Panc1 (cell line): ENCODE measurements at places on chromosomes 13 and 19. TPM values are rescaled to one million over a fixed set of nuclear protein-coding genes. Genes with fewer than 3 reads are reported as not detected.

Gene SPRED3
- total RNA-seq, result 3.8 TPM

Gene C19orf25
- 34.7 TPM for total RNA-seq

Gene ZNF441
- total RNA-seq, result 2.8 TPM

Gene PNMA8C
- total RNA-seq, result not detected

Gene SRRM5
- total RNA-seq, result 0.10 TPM

Gene MEF2B
- total RNA-seq, result 1.1 TPM

Gene ZNF677
- 32.8 TPM for total RNA-seq

Gene GIPC1
- total RNA-seq, result 160 TPM

Gene NAPSA
- total RNA-seq, result 2.5 TPM

Gene C19orf18
- 0.98 TPM for total RNA-seq

Gene SIGLEC5
- total RNA-seq, result not detected

Gene PGLYRP2
- not detected for total RNA-seq

Gene TJP3
- 2.7 TPM for total RNA-seq

- no peak for DNase-seq
Observed at GRCh38 chr13:40985381-40986100, 33.6 kb downstream of the ELF1 start.

GRCh38 chr13:40582531-40582930 lies 83.9 kb downstream of the FOXO1 start:
- DNase-seq, result no peak

- no peak for DNase-seq
Observed at GRCh38 chr13:46124531-46124966, 19.7 kb upstream of the CPB2 start.

GRCh38 chr19:11279505-11280236 lies 16.3 kb upstream of the TSPAN16 start:
- no peak for DNase-seq

DNA sequence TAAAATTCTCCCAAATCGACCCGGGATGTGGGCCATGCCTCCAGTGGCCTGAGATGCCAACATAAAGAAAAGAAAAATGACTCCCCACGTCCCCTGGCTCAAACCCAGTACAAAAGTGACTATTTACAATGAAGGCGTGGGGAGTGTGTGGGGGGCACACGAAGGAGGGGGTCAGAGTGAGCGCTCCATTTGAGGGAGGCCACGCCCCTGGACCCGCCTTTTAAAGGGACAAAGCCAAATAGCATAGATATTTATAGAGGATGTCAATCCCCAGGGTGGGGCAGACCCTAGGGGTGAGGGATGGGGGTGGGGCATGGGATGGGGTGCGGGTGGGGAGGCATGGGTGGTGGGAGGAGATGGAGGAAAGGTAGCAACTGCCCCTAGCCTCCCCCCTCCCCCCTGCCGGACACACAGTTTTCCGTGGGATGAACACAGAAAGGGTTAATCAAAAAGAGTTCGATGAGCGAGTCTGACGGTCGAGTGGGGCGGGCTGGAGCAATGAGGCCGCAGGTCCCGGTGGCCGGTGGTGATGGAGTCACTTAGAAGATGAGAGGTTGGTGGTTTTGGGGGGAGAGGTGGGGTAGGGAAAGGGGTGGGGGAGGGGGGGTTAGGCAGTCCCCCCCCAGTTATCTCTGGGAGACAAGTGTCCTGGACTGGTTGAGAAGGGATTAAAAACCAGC lies 20.1 kb upstream of the NANOS2 start:
- DNase-seq, result no peak

GRCh38 chr13:105634059-105634458 lies 901.4 kb downstream of the EFNB2 start:
- no peak for DNase-seq

DNA sequence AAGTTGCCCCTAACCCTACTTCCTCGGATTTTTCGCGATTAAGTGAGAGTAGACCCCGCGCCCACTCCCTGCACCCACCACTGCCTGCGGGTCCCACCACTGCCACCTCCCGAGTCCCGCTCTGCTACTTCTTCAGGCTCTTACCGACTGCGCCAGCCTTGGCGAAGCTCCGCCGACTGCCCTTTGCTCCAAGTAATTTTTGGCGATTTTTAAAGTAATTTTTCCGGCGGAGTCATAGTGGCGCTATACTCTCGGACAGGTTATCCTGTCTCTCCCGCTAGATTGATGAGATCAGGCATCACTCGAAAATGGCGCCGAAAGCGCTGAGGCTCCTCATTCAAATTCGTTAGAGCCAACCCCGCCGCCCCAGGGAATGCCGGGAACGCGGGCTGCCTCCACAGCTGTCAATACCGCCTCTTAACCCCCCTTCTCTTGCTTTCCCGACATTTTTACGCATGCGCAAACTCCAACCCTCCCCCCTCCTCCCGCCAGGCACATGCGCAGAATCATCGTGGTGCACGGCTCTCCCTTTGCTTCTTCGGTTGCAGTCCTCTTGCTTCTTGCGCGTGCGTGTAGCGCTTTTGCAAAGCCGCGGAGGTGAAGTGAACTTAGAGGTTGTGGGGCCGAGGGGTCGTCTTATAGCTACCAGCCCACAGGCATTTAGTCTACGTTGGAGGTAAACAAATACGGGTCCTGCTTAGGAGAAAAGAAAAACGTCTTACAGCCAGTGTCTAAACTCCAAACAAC lies 66.6 kb downstream of the KCNRG start:
- DNase-seq, result peak; percentile 94

GRCh38 chr13:33639158-33639557 lies 178.8 kb upstream of the RFC3 start:
- no peak for DNase-seq

DNA sequence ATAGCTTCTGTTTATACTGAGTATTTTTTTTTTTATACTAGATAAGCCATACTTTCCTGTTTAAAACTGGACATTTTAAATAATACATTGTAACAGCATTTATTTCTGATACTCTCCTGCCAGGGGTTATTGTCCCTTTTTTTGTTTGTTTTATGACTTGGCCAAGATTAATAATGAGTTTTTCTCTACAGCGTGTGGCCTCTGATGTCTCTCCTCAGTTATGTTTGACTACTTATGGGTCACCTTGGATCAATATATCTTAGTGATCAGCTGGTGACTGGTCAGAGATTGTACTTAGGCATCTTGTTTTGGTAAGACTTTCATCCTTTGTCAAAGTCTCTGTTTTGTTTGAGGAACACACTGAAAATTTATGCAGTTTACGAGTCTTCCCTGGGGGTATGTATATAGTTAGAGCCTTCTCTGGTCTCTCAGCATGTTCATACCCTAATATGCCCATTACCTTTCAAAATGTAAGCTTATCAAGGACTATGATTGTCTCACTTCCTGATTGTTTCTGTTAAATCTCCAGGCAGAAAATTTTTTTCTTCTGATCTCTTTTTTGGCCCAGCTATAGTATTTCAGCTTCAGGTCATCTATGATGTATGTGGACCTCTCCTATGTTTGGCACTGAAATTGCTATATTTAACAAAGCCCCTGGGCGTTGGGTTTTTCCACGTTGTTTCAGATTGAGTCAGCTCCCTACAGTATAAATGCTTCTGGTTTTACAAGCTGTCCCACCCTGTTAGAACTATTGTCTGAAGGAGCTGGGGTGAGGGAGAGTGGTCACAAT lies 87.9 kb downstream of the URI1 start:
- DNase-seq, result no peak

- DNase-seq, result no peak
Observed at GRCh38 chr13:111475488-111475887, 155.0 kb downstream of the TEX29 start.

- no peak for DNase-seq
Observed at GRCh38 chr13:40662866-40663265, 3.6 kb downstream of the FOXO1 start.

DNA sequence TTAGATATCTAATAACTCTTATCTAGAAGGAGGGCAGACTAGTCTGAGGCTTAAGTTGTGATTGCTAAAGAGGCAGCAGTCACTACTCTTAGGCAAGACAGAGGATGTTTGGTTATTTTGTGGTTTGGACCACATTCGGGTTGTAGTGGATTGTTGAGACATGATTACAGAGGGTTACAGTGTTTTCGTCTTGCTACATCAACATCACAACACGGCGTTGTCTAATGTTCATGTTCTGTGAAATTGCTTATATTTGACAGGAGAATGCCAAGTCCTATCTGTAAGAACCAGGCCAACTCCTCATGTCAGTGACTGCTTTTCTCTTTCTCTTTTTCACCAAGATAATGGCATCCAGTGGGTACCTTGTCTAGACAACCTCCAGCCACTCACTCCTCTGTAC lies 16.8 kb upstream of the TM9SF2 start:
- DNase-seq, result no peak

DNA sequence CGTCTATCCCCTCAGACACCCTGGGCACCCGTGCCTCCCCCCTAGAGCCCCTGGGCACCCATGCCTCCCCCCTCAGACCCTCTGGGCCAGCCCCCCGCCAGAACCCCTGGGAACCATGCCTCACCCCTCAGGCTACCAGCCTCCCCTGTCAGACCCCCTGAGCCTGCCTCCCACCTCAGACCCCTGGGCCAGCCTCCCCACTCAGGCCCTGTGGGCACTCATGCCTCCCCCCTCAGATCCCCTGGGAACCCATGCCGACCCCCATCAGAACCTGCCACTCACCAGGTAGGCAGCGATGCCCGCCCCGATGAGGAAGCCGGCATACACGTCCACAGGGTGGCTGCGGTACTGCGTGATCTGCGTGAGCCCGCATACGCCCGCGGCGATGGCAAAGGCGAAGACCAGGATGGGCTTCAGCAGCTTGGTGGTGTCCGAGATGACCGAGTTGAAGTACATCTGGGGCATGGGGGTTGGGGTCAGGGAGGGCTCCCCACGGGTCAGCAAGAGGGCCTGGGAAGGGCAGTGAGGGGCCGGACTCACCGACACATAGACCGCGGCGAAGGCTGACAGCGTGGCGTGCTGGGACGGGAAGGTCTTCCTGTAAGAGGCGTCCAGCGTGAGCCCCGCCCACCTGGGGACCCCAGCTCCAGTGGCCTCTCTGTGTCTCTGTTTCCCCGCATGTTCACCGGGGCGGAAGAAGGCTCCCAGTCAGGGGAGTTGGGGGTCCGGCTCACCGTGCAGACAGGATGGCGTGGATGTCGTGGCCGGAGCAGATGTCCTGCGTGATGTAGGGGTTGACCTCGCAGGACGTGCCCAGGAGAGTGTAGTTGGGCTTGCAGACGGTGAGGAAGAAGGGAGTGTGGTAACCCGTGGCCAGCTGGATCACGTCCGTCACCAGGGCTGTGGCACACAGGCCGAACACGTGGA lies 7.3 kb downstream of the PLPPR3 start:
- DNase-seq, result no peak

DNA sequence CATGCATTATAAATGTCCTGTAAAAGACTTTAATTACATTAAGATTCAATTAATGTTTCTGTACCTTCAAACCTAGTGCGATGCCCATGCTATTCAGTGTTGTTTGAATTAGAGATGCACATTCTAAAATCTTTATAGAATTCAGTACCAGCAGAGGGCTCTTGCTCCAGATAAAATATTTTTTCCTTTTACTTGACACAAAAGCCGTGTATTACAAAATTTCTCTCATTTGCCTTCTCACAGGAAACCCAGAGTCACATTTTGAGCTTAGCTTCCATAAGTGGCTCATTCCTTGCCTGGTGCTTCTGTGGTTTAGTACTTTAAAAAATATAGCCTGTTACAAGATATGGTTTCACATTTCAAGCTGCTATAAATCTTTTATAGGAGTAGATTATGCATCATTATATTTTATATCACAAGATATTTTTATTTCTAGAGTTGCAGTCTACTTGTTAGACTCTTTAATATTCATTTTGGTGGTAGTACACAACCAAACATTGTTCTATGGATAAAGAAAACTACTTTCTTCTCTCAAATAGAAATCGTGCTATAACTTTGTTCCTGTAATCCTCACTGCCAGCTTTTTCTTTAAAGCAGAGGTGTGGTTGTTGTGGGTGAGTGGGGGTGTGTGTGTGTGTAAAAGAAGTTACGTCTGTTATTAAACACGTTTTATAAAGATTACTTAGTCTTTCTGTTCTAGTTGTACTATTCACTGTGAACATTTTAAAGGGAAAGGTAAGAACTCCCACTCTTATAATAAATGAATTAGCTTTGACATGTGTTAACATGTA lies 101.4 kb downstream of the RNF17 start:
- no peak for DNase-seq

DNA sequence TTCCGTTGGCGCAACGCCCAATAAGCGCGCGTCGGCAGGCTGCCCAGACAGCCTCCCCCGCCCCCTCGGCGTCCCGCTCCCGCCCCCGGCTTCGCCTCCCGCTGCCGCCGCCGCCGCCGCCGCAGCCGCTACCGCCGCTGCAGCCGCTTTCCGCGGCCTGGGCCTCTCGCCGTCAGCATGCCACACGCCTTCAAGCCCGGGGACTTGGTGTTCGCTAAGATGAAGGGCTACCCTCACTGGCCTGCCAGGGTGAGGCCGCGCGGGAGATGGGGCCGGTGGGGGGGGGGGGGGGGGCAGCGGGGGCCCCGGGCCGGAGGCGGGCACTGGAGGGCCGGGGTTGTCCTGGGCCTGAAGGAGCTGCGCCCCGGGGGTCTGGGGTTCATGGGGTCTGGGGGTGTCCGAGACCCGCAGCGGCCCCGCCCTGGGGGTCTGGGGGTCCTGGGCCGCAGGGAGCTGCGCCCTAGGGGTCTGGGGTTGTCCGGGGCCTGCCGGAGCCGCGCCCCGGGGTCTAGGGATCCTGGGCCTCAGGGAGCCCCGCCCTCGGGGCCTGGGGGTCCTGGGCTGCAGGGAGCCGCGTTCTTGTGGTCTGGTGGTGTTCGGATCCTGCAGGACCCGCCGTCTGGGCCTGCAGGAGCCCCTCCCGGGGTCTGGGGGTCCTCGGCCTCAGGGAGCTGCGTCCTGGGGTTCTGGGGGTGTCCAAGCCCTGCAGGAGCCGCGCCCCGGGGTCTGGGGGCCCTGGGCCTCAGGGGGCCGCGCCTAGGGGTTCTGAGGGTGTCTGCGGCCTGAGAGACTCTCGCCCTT lies at the start of gene HDGFL2:
TSS of gene HDGFL2 (plus strand) at position 124 of the 801 bp plus-strand sequence. CDS start at position 178, 54 bp downstream.
- DNase-seq, result no peak

DNA sequence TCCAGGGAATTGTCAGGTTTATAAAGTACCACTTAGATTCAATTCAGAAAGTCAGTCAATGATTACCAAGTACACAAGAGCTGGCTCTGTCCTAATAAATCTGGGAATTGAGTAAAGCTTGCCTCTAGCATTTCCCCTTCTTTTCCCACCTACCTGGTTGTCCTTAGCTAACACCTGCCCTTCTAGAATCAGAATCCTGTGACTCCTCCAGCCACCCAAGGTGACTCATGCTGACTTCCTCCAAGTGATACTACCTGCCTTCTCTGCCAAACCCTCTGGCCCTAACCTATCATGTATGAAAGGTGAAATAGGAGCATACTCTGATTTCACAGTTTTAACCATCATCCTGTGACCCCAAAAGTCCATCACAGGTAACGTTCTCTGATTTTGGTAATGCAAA lies 151.2 kb downstream of the DIAPH3 start:
- no peak for DNase-seq

- DNase-seq, result no peak
Observed at GRCh38 chr13:110555601-110556223, 5.8 kb downstream of the RAB20 start.

- DNase-seq, result no peak
Observed at GRCh38 chr13:75769141-75769905, 133.2 kb downstream of the LMO7 start.

DNA sequence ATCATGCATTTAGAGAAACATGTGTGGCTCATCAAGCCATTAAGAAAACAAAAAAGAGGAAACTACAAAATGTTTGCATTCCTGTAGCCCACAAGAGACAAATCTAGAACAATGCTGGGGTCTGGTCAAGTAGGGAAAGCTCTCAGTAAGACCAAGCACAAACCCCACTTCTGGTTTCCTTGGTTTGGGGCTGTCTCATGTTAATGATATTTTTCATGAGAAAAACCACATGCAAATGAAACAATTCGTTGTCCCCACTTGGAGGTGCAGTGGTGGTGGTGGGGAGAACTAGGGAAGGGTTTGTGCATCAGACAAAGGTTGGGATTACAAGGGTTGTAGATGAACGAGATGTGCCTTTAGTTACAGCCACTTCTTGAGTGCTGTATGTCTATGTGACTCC lies 7.0 kb upstream of the RB1 start:
- DNase-seq, result no peak
